ENCODE measurements at places on chromosomes 3 and 15.
A peak's percentile ranks its signal among the peaks of the same experiment; 100 is the strongest.

- DNase-seq, result peak; percentile 63
These were observed 36.5 kb downstream of the DAPK2 start for GRCh38 chr15:64009798-64010261.

GRCh38 chr15:65723876-65724275 is 68.2 kb downstream of the DENND4A start:
- DNase-seq, result no peak

DNA sequence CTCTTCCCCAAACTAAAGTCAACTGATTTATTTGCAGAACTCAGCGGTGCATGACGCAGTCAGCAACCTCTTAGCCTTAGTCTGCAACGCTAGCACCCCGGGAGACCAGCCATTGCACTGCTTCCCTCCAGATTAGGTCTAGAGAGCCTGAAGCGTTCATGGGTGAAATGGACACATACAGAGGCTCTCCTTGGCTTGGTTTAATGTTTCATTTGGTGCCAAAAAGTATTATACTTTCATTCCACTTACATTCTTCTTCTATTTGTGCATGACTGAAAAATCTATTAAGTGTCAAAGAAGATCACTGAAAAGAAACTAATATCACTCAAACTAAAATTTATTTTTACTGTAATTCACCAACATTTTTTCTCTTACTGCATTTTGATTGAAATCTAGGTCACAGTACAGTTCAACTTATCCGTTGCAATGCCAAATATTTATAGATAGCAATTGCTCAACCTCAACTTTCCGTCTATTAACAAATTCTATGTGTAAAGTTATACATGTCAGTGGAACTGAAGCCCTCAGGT is 116.2 kb downstream of the ROBO1 start:
- DNase-seq, result no peak

- no peak for DNase-seq
These were observed 566.3 kb downstream of the AGBL1 start for GRCh38 chr15:86645925-86646500.

DNA sequence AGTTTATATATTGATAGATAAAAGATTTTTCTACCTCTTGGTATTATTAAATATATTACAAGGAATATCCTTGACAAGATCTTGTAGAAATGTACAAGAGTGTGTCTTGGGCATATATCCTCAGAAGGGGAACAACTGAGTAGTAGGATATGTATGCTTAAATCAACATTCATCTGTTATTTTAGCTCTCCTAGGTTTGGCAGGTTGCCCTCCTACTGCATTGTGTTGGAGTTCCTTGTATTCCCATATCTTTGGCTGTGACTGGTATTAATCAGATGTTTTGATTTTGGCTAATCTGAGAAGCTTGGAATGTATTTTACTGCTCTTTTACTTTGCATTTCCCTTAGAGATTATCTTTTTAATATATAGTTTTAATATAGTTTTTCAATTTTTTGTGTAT is 4.6 kb downstream of the MYRIP start:
- no peak for DNase-seq

- no peak for DNase-seq
These were observed 47.8 kb downstream of the DHX30 start for GRCh38 chr3:47850564-47851410.

Measured in activated naive CD4-positive, alpha-beta T cell treated with anti-CD3 and anti-CD28 coated beads for 36 hours (primary cell).